Dermis microvascular lymphatic vessel endothelial cell (primary cell): ENCODE measurements at places on chromosomes 6 and 20.

DNA sequence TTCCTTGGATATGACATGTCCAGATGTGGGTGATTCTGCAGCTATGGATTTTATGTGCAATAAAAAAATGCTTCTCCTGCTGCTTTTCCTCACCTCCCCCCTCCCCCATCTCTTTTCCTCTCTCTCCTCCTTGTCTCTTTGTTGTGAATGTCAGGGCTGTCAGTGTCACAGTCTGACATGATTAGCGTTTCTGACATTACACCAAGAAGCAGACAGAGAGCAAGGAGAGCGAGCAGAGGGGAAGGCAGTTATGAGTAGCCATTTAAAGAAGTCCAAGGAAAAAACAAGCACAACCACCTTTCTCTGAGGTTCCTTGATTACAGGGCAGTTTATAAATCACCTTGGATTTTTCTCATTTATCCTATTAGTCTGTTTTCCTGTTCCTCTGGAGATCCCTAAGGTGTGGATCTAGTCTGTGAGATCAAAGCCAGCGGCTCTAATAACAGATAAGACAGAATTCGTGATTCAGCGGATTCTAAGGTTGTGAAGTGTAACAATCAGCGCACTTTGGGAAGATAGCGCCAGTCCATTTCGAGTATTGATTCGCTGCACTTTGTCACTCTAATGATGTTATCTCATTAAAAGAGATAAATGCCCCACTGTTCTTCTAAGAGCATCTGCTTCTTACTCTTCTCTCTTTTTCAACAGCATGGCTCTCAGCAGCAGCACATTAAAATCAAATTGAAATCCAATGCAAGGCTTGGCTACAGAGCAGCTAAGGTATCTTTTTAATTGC lies 101.4 kb downstream of the BACH2 start:
- DNase-seq = no peak

DNA sequence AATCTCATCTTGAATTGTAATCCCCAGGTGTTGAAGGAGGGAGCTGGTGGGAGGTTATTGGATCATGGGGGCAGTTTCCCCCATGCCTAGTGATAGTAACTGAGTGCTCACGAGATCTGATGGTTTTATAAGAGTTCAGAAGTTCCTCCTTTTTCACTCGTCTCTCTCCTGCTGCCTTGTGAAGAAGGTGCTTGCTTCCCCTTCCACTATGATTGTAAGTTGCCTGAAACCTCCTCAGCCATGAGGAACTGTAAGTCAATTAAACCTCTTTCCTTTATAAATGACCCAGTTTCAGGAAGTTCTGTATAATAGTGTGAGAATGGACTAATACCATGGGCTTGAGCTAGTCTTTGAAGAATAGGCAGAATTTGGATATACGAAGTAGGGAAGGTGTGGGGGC lies 113.9 kb downstream of the RIN2 start:
- no peak for DNase-seq

DNA sequence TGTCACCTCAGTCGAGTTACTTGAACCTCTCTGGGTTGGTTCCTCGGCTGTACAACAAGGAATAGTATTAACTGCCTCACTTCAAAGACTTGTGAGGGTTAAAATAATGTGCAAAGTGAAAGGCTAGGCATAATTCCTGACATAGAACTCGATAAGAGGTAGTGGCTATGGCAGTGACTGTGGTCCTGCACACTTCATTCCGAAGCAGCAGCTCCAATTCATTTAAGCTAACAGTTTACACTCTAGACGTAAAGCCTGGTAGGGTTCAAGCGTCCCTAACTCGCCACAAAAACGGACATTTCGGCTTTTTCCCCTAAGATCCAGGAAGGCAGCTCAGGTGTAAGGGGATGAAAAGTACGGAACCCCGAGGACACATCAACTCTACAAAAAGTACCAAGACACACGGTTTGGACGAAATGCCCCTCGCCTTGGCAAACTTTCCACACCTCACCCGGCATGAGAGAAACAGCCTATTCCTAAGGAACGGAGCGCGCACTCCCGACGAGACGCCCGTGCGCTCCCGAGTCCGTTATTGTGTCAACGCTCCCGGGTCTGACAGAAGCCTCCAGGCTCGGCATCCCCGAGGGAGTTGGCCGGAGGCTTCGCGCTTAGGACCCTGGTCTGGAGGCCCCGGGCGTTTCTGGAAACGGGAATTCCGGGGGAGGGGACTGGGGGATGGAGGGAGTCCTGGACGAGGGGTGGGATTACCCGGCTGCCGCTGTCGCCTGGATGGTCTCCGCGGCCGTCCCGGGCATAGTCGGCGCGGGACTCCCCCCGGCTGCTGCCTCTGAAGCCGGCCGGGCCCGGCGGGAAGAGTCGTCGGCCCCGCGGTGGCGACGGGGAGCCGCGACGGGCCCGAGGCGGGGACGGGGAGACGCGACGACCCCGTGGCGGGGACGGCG lies 937 bp downstream of the ZNF318 start:
- DNase-seq = peak; percentile 62

DNA sequence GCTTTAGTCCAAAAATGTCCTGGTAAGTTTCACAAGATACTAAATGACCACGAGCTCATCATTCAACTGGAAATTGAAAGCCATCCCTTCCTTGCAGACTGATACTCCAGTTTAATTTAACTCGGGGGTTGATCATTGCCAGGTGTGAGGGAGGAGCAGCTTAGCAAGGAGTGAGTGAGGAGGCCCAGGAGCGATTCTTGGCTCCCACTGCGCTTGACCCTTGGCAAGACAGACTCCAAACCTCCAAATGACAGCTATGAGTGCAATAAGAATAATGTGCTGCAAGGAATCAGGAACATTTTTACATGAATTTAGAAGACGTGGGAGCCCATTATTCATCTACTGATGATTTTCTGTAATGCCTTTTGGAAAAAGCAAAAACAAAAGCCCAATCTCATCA lies 64.9 kb downstream of the LAMA4 start:
- no peak for DNase-seq

- no peak for DNase-seq
Observed at GRCh38 chr20:48332555-48332954, 495.2 kb downstream of the PREX1 start.

DNA sequence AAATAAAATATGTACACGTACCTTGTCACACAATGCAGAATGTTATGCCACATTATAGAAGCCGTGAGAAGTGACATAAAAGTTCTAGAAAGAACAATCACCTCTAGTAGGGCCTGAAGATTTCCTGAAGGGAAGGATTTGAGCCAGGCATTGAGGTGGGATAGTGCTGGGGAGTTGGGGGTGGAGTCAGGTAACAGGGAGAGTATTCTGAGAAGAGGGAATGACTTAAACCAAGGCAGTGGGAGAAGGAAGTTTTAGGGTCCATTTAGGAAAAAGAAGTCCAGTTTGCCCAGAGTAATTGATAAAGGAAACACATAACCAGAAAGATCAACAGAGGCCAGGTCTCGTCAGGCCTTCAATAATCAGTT lies 262.8 kb downstream of the ARHGAP18 start:
- DNase-seq = no peak

DNA sequence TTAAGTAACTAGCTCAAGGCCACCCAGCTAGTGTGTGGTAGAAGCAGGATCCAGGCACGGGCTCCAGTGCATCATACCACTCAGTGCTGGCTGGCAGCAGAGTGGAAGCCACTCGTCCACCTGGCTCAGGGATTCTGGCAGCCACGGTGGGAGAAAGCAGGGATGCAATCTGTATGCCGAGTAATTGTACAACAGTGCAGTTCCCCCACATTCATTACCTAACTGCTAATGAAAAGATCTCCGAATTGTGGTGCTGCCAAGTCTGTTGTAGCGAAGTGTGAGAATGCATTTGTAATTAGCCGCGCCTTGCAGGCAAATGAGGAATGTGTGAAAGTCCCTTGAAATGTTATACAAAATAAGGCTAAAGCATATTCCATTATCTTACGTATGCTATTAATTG lies 29.0 kb downstream of the KCNG1 start:
- no peak for DNase-seq

GRCh38 chr6:43834528-43835155 lies 64.6 kb downstream of the VEGFA start:
- DNase-seq = no peak
